ENCODE measurements at places on chromosomes 1 and 21. TPM values are rescaled to one million over a fixed set of nuclear protein-coding genes. Genes with fewer than 3 reads are reported as not detected.

DNA sequence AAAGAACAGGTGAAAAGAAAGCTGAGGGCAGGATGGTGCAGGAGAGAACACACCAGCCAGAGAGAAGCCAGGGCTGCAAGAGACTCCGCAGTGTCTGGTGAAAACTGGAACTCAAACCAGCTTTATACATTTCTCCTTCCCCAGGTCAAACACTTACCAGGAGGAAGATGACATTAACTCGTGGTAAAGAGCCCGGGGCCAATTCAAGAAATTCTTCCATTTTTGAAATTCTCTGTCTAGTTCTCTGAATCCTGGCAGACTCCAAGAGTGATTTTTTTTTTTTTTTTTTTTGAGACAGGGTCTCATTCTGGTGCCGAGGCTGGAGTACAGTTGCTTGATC lies 25.8 kb upstream of the SIPA1L2 start:
- no peaks in the 10 kb centered on the region for H3K36me3 ChIP-seq
- no peak overlapping the region for H3K4me3 ChIP-seq
- no peak for DNase-seq
- no peak overlapping the region for H3K27ac ChIP-seq
- H3K27me3 ChIP-seq = no peaks in the 10 kb centered on the region
- H3K4me1 ChIP-seq = no peaks in the 10 kb centered on the region

DNA sequence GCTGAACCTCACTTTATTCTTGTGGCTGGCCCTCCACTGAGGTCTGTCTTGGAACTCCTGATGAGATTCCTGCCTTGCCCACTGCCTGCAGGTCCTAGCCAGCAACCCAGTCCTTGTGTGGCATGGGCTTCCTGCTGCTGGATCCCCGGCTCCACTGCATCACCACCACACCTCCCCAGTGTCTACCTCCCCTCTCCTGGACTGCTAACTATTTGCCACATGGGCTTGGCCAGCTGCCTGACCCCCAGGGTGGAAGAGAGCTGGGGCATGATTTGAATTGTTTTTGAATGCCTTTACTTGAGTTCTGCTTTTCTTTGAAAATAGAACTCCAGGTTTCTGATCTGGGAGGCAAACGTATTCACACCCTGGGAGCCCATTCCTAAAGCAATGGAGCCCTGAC lies 41.2 kb downstream of the SPAG17 start:
- H3K27ac ChIP-seq = no peak overlapping the region
- no peaks in the 10 kb centered on the region for H3K4me1 ChIP-seq
- no peaks in the 10 kb centered on the region for H3K36me3 ChIP-seq
- H3K4me3 ChIP-seq = no peak overlapping the region

GRCh38 chr1:203278082-203278884 lies 27.0 kb upstream of the BTG2 start:
- no peaks in the 10 kb centered on the region for H3K36me3 ChIP-seq
- peak overlapping the region; percentile 61 for H3K4me3 ChIP-seq
- H3K4me1 ChIP-seq = no peaks in the 10 kb centered on the region
- no peak overlapping the region for H3K27ac ChIP-seq
- DNase-seq = peak; percentile 72

DNA sequence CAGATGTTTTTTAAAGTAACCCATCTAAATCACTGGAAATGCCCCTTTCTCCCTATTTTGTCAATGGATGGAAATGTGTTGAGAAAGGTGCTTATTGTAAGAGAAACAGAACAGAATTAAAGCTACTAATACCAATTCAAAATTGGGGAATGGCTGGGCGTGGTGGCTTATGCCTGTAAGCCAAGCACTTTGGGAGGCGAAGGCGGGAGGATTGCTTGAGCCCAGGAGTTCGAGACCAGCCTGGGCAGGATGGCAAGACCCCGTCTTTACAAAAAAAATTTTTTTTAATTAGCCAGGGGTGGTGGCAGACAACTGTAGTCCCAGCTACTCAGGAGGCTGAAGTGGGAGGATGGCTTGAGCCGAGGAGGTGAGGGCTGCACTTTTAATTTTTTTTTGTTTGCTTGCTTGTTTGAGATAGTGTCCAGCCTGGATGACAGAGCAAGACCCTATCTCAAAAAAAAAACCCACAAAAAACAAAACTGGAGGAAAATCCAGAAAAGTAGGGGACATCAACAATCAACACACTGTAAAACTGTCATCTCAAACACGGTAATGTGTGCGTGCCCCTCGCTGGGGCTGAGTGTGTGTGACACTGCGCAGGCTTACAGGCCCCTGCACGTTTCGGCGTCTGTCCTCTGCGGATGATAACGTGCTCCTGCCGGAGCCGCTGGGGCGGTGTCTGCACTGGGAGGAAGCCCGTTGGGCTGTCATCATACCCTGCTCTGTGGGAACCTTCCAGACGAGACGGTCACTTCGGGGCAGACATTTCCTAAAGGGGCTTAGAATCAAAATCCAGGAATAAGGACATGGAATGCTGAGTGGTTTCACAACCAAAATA lies 11.6 kb upstream of the POFUT2 start:
- H3K4me1 ChIP-seq = no peaks in the 10 kb centered on the region
- no peak overlapping the region for H3K27ac ChIP-seq
- no peak for DNase-seq
- H3K36me3 ChIP-seq = no peaks in the 10 kb centered on the region
- no peaks in the 10 kb centered on the region for H3K27me3 ChIP-seq

- DNase-seq = no peak
- no peak overlapping the region for H3K4me3 ChIP-seq
- no peak overlapping the region for H3K27ac ChIP-seq
- no peaks in the 10 kb centered on the region for H3K27me3 ChIP-seq
Observed at GRCh38 chr1:208103597-208104513, 140.3 kb downstream of the PLXNA2 start.

GRCh38 chr1:155001425-155001674 lies 1.3 kb upstream of the ZBTB7B start:
- no peaks in the 10 kb centered on the region for H3K36me3 ChIP-seq
- H3K27ac ChIP-seq = no peak overlapping the region
- no peak for DNase-seq
- peak overlapping the region; percentile 93 for H3K4me3 ChIP-seq
- H3K27me3 ChIP-seq = no peaks in the 10 kb centered on the region

GRCh38 chr1:147202576-147202975 lies 22.6 kb downstream of the FMO5 start:
- H3K27me3 ChIP-seq = no peaks in the 10 kb centered on the region
- no peaks in the 10 kb centered on the region for H3K36me3 ChIP-seq
- no peak overlapping the region for H3K27ac ChIP-seq
- no peaks in the 10 kb centered on the region for H3K4me1 ChIP-seq

GRCh38 chr1:87765681-87766070 lies 437.0 kb downstream of the LMO4 start:
- no peak for DNase-seq
- H3K4me1 ChIP-seq = no peaks in the 10 kb centered on the region
- no peak overlapping the region for H3K4me3 ChIP-seq
- no peaks in the 10 kb centered on the region for H3K27me3 ChIP-seq
- no peak overlapping the region for H3K27ac ChIP-seq
- no peaks in the 10 kb centered on the region for H3K36me3 ChIP-seq

GRCh38 chr21:31733551-31734149 lies 1.7 kb upstream of the SCAF4 start:
- H3K36me3 ChIP-seq = no peaks in the 10 kb centered on the region
- no peak for DNase-seq
- H3K4me3 ChIP-seq = no peak overlapping the region
- no peak overlapping the region for H3K27ac ChIP-seq
- H3K27me3 ChIP-seq = no peaks in the 10 kb centered on the region

- no peaks in the 10 kb centered on the region for H3K4me1 ChIP-seq
- H3K27ac ChIP-seq = no peak overlapping the region
- no peak for DNase-seq
- no peaks in the 10 kb centered on the region for H3K27me3 ChIP-seq
Observed at GRCh38 chr1:19219451-19219850, 9.4 kb upstream of the UBR4 start.

GRCh38 chr1:177571076-177571475 lies 398.8 kb downstream of the SEC16B start:
- H3K27me3 ChIP-seq = no peaks in the 10 kb centered on the region
- no peaks in the 10 kb centered on the region for H3K4me1 ChIP-seq
- H3K4me3 ChIP-seq = no peak overlapping the region
- no peaks in the 10 kb centered on the region for H3K36me3 ChIP-seq

DNA sequence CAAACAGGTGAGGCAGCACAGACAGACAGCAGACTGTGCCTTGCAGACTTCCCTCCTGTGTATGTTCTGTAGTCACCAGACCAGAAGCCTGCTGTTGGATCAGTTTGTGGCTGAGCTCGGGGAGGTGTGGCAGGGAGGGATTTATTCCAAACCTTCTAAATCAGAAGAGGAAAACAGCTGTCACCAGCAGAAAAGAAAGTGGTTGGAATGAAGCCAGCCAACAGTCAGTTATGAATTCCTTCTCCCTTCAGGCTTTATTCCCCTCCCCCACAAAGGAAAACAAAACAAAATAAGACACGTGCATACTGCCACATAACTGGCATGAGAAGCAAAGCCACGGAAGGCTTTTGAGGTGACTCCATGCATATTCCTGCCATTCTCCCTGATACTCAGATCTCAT lies 19.0 kb upstream of the PIGV start:
- H3K36me3 ChIP-seq = peaks cover 67% of the 10 kb centered on the region
- no peak for DNase-seq
- H3K4me3 ChIP-seq = no peak overlapping the region
- H3K27ac ChIP-seq = no peak overlapping the region
- no peaks in the 10 kb centered on the region for H3K4me1 ChIP-seq

DNA sequence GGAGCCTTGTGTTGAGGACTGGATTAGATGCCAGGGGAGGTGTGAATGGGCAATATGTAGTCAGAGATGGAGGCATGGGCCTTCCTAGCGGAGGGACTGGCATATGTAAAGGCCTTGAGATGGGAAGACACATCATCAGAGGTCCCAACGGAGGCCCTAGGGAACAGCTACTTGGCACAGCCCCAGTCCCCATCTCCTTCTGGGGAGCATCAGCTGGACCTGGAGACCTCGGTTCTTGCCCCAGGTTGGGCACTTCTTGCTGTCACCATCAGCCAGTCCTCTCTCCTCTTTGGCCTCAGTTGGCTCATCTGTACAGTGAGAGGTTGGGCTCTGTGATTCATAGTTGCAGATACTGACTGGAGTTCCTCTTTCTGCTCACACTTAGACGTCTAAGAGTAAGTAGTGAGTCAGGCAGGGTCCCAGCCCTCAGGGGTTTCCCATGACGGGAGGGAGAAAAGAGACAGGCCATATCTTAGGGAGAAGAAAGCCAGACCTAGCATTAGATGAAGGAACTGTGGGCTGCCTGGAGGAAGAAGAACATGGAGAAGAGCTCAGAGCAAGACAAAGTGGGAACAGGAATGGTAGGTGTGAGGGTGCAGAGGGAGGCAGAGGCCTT lies 3.4 kb upstream of the MARCKSL1 start:
- no peak for DNase-seq
- H3K27me3 ChIP-seq = peaks cover 2% of the 10 kb centered on the region
- no peaks in the 10 kb centered on the region for H3K4me1 ChIP-seq
- H3K4me3 ChIP-seq = no peak overlapping the region

DNA sequence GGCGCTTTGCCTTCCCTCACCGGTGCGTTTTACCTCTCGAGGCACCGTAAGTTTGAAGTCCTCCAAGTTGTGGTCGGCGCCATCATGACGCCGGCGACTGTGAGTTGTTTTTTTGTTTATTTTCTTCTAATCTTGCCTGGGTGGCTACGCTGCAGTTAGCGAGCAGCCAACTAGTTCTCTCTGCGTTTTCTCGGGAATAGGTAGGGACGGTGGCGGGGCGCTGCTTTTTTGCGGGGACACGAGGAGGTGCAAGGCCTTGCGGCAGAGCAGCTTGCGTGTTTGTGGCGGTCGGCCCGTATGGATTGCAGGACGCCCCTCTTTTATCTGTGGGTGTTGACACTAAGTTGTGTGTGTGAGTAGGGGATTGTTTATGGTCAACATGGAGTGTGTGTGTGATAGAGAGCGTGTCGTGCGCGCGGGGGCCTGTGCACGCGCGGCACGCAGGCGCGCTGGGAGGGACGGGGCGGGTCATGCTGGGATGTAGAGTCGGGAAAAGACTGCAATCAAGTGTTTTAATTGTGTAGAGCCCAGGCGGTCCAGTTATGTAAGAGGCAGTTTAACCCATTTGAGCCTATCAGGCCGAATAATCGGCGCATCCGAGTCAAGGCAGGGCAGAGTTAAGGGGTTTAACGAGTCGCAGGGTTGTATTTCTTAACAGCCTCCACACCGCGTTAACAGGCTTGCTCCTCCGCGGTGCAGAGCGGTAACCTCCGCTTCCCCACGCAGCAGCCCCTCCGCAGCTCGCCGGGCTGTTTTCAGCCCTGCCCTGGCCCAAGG lies 1.2 kb upstream of the NEGR1 start:
- H3K36me3 ChIP-seq = no peaks in the 10 kb centered on the region
- H3K4me1 ChIP-seq = no peaks in the 10 kb centered on the region
- H3K27me3 ChIP-seq = peaks cover 3% of the 10 kb centered on the region
- DNase-seq = peak; percentile 41
- no peak overlapping the region for H3K27ac ChIP-seq

DNA sequence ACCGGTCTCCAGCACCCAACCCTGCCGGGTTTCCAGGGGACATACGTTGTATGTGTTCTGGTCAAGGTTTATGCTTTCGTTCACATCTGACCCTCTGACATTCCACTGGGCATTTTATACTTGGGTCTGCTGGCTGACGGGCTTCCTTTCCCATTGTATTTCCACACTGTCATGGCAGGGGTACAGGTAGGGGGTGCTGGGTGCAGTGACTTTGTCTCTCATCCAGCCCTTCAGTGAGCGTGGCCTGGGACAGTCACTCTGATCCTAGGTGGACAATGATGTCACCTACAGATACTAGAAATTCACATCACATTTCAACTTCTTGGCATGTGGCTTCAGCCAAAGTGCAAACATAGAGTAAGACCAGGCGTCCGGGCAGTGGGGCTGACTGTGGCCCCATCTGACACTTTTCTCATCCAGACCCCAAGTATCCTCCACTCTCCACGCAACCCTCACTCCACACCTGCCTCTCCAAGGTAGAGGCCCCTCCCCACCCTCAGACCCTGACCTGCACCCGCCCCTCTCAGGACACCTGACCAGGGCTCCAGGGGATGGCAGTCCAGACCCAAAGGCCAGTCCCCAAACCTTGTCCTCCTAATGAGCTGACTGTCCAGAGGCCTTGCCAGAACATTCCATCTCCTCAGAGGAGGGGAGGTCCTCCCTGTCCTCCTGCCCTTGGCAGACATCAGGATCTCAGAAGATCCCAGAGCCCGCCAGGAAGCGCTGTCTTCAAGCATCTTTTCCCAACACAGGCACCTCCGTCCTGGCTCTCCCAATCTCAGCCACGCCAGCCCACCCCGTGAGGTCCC lies 743 bp upstream of the KRTAP10-10 start:
- no peaks in the 10 kb centered on the region for H3K27me3 ChIP-seq
- H3K4me3 ChIP-seq = no peak overlapping the region
- H3K27ac ChIP-seq = no peak overlapping the region
- no peaks in the 10 kb centered on the region for H3K4me1 ChIP-seq

GRCh38 chr1:181658581-181658980 lies 175.3 kb downstream of the CACNA1E start:
- no peak for DNase-seq
- H3K4me1 ChIP-seq = no peaks in the 10 kb centered on the region
- H3K4me3 ChIP-seq = no peak overlapping the region
- H3K27ac ChIP-seq = no peak overlapping the region

- no peaks in the 10 kb centered on the region for H3K4me1 ChIP-seq
- no peak overlapping the region for H3K4me3 ChIP-seq
- no peak overlapping the region for H3K27ac ChIP-seq
Observed at GRCh38 chr1:219422811-219423598, 189.9 kb downstream of the ZC3H11B start.

FLG gene
- total RNA-seq = not detected

DYNLT5 gene
- total RNA-seq = 0.86 TPM

PTPN7 gene
- 0.22 TPM for total RNA-seq

ADCY10 gene
- total RNA-seq = not detected

MTX1 gene
- total RNA-seq = 45.0 TPM

RHBDL2 gene
- total RNA-seq = not detected

ST6GALNAC3 gene
- total RNA-seq = 11.2 TPM

HSD11B1 gene
- not detected for total RNA-seq

RGS5 gene
- total RNA-seq = 30.1 TPM

Data from H9 (cell line).